ENCODE measurements at places on chromosomes 13 and 19.

- no peak for DNase-seq
Measured at GRCh38 chr13:29961036-29961670, 110.7 kb upstream of the UBL3 start.

DNA sequence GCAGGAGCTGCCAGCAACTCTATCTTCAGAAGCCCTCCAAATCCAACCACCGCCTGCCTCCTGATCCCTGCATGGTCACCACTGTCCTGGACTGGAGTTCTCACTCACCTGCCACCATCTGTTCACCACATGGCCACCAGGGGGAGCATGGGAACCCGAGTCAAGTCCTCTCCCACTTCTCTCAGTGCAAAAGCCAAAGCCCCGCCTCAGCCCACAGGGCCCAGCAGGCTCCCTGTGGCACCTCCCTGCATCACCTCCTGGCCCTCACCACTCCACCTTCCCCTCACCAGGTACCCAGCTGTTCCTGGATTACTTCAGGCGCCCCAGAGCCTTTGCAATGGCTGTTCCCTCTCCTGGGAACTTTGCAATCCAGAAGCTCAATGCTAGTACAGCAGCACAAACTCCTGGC, 5.3 kb downstream of the DHPS start:
- DNase-seq: peak; percentile 66

GRCh38 chr19:45780448-45781213, 1.7 kb downstream of the DMPK start:
- DNase-seq: no peak

GRCh38 chr13:32381539-32381938, 46.4 kb downstream of the N4BP2L1 start:
- DNase-seq: no peak

- DNase-seq: peak; percentile 31
Measured at GRCh38 chr19:38831142-38831605, 420 bp downstream of the ECH1 start.

DNA sequence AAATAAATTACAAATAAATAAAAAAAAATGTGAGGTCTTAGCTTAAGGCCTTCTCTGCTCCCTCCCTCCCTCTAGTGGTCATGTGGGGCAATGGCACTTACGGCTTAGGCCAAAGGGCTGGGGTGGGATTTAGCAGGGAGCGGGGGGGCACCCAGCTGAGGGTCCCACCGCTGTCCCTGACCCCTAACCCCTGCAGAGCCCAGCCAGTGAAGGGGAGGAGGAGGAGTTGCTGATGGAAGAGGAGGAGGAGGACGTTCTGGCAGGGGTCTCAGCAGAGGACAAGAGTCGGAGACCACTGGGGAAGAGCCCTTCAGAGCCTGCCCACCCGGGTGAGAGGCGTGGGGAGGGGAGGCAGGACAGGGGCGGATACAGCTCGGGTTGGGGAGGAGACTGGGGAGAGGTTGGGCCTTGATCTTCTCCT, 9.3 kb downstream of the MPND start:
- no peak for DNase-seq

GRCh38 chr13:25266706-25267105, 20.6 kb downstream of the MTMR6 start:
- no peak for DNase-seq

DNA sequence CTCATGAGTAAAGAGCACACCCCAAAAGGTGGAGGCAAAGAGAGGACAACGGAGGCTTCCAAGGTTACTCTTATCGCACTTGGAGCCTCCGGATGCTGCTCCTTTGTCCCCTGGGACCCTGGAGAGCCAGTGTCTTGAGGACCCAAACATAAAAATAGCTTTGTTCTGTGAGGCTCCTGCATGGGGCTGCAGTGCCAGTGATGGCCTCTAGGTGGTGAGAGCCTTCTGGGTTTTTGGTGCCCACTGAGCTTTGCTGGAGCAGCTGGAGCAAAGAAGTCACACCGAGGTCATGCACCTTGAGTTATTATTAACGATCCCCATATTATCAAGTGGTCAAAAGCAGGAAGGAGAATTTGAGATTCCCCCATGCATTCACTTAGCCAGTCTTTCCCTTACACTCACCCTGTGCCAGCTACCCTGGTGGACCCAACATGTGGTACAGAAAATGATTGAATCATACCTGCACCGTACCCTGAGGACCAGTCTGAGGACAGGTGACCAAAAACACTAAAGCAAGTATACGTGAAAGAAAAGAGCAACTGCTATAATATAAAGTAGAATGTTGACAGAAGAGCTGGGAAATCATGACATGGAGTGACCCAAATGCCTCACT, 41.5 kb downstream of the ZNF682 start:
- no peak for DNase-seq

DNA sequence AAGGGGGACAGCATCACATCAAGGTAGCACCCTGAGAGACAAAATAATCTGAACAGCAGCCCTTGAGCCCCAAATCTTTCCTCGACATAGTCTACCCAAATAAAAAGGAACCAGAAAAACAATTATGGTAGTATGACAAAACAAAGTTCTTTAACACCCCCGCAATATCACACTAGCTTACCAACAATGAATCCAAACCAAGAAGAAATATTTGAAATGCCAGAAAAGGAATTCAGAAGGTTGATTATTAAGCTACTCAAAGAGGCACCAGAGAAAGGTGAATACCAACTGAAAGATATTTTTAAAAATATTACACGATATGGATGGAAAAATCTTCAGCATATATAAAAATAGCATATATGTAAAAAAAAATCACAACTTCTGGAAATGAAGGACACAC, 252.9 kb upstream of the SLITRK6 start:
- no peak for DNase-seq

DNA sequence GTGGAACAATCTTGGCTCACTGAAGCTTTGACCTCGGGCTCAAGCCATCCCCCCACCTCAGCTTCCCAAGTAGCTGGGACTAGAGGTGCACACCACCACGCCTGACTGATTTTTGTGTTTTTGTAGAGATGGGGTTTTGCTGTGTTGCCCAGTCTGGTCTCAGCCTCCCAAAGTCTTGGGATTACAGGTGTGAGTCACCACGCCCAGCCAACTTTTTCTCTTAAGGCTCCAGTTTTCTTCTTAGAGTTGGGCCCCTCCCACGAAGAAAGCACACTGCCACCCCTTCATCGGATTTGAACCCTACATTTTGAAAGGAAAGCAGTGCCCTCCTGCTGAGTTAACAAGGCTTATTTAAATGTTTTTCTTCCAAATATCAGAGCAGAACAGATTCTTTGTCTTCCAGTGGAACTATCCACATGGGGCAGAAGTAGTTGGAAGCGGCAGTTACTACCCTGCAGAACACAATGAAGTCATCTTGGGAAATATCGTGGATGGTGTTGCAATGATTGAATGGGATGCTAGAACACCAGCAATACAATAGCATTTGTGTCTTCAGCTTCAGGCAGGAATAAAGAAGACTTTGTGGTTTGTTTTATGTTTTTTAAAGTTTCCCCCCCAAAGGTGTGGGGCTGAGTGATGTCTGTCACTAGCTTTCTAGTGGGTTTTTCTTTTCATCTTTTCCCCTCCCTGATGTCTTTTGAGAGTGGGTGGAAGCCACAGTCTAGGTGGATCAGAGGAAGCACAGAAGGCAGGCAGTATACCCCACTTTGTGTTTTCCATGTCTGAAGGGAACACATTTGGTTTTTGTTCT, 8.9 kb downstream of the ACTN4 start:
- DNase-seq: no peak

DNA sequence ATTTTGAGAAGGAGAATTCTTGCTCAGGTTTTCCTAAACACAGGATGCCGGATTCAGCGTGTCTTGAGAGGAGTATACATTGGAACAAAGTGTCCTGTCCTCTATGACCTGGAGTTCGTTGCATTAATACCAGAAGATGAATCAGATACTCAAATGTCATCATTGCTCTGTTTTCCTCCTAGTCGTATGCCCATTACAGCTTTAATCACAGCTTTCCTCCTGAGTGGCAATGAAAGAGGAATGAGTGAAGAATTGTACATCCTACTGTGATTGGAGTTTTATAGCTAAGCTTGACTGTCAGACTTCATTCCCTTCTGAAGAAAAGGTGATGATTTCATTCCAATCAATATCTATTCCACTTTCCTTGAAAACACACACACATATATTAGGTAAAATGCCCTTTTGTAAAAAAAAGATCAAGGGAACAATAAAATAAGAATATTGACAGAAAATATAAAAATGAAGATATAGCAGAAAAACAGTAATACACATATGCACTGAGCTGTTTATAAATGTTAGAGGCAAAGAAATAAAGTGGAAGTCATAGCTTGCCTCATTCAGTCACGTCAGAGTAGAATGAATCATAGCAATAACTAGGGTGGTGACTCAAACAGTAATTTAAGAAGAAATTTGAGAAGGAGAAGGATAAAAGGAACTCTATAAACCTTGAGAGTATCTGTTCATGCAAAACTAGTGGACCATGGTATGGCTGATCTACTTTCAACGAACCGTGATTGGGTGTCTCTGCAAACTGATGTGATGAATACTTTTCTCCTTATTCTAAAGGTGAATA, 501.5 kb downstream of the SUCLA2 start:
- no peak for DNase-seq

- no peak for DNase-seq
Measured at GRCh38 chr13:20525144-20525600, 485 bp downstream of the CRYL1 start.

DNA sequence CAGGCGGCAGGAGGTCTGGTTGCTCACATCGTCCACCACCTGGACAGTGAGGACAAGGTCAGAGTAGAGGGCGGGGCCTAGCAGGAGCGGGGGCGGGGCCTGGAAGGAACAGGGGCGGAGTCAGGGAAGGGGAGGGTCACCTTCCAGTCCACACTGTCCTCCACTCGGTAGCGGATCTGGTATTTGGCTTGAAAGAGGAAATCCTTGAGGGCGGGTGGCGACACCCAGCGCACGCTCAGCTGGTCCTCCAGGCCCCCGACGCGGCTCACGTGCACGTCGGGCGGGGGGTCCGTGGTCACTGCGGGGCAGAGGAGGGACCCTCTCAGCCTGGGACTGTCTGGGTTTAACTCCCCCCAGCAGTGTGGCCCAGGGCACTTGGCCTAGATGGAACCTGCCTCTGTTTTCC, 8.2 kb downstream of the REX1BD start:
- peak; percentile 57 for DNase-seq

- DNase-seq: peak; percentile 85
Measured at GRCh38 chr19:6516659-6517291, 14.1 kb upstream of the TNFSF9 start.

DNA sequence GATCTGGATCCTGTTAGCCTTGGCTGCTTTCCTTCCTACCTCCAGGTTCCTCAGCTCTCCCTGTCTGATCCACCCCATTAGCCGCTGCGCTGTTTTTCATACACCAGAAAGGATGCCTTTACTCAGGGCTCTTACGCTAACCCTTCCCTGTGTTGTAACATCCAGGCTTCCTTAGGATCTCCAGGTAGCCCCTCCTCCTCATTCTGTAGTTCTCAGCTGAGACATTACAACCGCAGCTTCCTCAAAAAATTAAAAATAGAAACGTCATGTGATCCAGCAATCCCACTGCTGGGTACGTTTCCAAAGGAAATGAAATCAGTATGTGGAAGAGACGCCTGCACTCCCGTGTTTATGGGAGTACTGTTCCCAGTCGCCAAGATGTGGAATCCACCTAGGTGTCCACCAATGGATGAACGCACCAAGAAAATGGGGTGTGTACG, 18.4 kb upstream of the MYADM start:
- DNase-seq: no peak

DNA sequence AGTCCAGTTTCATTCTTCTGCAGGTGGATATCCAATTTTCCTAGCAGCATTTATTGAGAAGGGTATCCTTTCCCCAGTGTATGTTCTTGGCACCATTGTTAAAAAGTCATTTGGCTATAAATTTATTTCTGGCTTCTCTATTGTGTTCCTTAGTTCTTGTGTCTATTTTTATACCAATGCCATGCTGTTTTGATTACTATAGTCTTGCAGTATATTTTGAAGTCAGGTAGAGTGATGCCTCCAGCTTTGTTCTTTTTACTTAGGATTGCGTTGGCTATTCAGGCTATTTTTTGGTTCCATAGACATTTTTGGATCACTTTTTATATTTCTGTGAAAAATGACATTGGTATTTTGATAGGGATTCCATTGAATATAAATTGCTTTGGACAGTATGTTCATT, 71.7 kb upstream of the MLNR start:
- no peak for DNase-seq

DNA sequence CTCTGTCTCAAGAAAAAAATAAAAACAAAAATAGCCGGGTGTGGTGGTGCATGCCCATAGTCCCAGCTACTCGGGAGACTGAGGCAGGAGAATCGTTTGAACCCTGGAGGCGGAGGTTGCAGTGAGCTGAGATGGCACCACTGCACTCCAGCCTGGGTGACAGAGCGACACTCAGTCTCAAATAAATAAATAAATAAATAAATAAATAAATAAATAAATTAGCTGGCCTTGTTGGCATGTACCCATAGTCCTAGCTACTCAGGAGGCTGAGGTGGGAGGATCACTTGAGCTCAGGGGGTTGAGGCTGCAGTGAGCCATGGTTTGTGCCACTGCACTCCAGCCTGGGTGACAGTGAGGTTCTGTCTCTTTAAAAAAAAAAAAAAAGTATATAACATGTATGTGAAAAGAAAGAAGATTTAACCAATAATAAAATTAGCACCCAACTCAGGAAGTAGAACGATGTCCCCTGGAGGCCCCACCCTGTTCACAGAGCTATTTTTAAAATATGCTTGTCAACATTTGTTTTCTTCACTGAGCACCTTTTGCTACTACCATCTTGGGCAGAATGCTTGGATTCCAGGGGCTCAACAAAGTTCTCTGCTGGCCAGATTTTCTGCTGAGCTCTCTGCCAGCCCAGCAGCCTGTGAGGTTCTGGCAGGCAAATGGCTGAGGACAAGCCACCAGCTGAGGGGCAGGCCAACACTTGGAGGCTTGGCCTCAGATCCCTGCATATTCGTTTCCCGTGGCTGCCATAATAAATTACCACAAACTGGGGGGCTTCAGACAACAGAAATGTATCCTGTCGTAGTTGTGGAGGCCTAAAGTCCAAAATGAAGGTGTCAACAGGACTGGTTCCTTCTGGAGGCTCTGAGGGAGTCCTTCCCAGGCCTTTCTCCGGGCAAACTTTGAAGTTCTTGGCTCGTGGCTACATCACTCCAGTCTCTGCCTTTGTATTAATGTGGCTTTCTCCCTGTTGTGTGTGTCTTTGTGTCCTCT, 5.2 kb downstream of the SLC25A42 start:
- DNase-seq: no peak

Measured in NCI-H774 (cell line).